Pulmonary artery endothelial cell (primary cell): ENCODE measurements at places on chromosomes 1 and 21.

GRCh38 chr1:153488731-153489130 lies 28.3 kb upstream of the S100A7 start:
- DNase-seq: no peak

DNA sequence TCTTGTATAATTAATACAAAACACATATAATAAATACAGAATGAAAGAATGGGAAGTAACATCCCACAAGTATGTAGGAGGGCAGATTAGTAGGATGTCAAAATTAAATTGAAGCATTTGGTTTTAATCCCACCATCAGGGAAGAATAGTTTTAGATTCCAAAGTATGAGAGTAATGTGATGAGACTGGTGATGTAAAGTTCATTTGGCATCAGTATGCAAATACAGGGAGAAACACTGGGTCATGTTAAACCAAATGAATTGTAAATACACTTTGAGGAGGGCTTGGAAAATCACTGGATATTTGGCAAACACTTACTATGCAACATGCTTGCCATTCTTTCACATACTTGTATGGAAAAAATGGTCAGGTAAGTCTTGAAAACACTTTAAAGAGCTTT lies 358.8 kb downstream of the DPYD start:
- no peak for DNase-seq

GRCh38 chr1:41504114-41505035 lies 19.9 kb upstream of the EDN2 start:
- DNase-seq: no peak

- DNase-seq: no peak
Measured at GRCh38 chr1:20470194-20470593, 15.8 kb downstream of the CAMK2N1 start.

- DNase-seq: no peak
Measured at GRCh38 chr1:111332190-111332589, 41.5 kb downstream of the CHIA start.

GRCh38 chr1:229121845-229122436 lies 149.0 kb upstream of the RAB4A start:
- no peak for DNase-seq

GRCh38 chr1:17635811-17636210 lies 96.3 kb downstream of the ARHGEF10L start:
- DNase-seq: no peak

GRCh38 chr1:51559064-51559500 lies 40.0 kb upstream of the EPS15 start:
- DNase-seq: no peak

GRCh38 chr1:52856026-52856425 lies 13.5 kb downstream of the ZYG11A start:
- no peak for DNase-seq

- no peak for DNase-seq
Measured at GRCh38 chr1:68293609-68294366, 61.5 kb upstream of the WLS start.

DNA sequence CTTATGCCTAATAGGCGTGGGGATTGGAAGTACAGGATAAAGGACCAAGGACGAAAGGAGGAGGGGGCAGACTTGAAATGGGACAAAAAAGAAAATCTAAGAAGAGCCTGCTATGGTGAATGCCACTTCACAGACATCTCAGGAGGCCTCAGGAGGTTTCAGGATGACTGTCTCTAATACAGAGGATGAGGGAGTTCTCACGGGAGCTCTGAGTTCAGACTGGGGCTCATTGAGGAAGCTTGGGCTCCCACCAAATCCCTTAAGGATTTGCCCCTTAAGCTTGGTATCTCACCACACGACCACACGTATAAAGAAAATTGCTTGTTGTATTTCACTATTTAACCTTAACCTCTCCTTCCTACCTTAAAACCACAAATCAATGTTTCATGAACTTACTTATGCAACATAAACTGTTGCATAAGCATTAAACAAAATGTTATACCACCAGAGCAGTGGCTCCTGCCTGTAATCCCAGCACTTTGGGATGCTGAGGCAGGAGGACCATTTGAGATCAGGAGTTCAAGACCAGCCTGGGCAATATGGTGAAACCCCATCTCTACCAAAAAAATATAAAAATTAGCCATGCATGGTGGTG lies 12.4 kb downstream of the SLC30A1 start:
- DNase-seq: no peak
